Activated CD8-positive, alpha-beta memory T cell treated with anti-CD3 and anti-CD28 coated beads, Interleukin-2, amount 10 ng/mL, durations not matched to agents 7 days and 5 days (primary cell): ENCODE measurements at places on chromosomes 2 and 18. TPM values are rescaled to one million over a fixed set of nuclear protein-coding genes. Genes with fewer than 3 reads are reported as not detected.

DNA sequence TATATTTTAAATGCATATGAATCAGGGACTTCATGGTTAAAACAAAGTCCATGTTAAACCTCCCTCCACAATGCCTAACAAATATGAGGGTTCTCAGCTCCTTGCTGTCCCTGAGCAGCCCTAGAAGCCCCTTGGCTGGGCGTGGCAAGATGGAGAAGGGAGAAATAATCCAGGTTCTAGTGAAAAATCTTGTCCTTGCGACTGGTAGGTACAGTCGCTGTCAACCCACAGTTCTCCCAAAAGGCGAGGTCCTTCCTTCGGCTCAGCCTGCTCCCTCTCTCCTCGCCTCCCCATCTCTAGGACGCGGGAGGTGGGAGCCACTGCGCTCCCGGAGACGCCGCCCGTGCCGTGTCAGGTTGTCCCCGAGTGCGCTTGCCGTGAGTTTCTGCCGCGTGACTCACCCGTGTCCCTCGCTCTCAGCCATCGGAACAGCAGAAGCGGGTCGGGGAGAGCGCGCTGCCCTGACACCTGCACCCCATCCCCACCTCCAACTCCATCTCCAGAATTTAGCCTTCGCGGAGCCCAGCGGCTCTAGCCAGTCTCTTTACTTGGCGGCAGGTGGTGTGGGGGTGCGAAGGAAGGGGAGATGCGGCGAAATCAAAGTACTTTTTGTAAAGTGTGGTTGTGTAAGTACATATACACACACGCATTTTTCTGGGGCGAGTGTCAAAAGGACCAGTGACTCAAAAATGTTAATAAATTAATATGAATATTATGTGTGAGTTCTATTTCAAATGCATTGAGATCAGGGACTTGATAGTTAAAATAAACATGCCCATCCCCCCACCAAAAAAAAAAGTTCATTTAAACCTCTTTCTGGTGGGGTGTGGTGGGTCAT, 65.1 kb upstream of the TMEM17 start:
- H3K27ac ChIP-seq = no peak overlapping the region
- DNase-seq = no peak

DNA sequence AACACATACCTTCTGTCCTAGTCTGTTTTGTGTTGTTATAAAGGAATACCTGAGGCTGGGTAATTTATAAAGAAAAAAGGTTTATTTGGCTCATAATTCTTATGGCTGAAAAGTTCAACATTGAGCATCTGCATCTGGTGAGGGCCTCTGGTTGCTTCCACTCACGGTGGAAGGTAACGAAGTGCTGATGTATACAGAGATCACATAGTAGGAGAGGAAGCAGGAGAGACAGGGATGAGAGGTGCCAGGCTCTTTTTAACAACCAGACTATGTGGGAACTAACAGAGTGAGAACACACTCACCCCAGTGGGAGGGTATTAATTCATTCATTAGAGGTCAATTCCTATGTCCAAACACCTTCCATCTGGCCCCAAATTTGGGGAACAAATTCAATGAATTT, 463.8 kb downstream of the DSC3 start:
- no peaks in the 10 kb centered on the region for H3K4me1 ChIP-seq
- H3K4me3 ChIP-seq = no peak overlapping the region
- H3K36me3 ChIP-seq = no peaks in the 10 kb centered on the region

- no peak for DNase-seq
- no peaks in the 10 kb centered on the region for H3K27me3 ChIP-seq
- H3K4me1 ChIP-seq = peaks cover 24% of the 10 kb centered on the region
- H3K27ac ChIP-seq = no peak overlapping the region
Measured at GRCh38 chr2:7061921-7062320, 144.7 kb downstream of the RNF144A start.

Gene CFAP65
- not detected for total RNA-seq

DNA sequence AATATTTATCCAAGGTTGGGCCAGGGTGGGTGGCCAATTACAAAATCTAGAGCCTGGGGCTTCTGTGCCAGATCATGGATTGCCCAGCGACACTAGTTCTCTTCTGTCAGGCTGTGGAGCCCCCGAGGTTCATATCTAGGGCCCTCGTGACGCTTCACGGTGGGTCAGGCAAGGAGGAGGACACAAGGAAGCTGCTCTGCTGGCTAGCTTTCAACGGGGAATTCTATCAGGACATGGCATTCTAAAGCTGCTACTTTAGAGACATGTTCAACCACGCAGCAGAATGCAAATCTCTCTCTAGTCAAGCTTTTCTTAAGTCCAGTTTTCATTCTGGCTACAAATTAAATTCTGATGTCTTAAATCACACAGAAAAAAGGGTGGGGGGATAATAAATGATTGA, 180.2 kb downstream of the THADA start:
- H3K4me1 ChIP-seq = no peaks in the 10 kb centered on the region
- no peak overlapping the region for H3K4me3 ChIP-seq
- DNase-seq = no peak
- peaks cover 11% of the 10 kb centered on the region for H3K36me3 ChIP-seq

DNA sequence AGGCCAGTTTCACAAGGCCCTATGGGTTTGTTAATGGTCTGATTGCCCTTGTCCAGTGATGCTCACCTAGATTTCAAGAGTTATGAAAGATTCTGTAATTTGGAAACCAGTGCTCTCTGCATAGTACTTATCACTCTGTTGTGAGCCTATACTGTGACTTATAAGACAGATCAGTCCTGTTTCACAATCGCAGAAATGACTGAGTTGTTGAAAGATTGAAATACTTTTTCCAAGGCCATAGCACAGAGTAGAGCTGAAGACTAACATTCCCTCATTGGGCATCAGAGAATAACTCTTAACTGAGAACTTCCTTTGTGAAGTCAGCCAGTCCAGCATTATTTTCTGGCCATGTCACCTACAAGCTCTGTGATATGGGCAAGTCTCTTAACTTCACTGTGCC, 44.0 kb downstream of the CCDC85A start:
- H3K27ac ChIP-seq = no peak overlapping the region
- no peaks in the 10 kb centered on the region for H3K27me3 ChIP-seq
- DNase-seq = no peak
- no peaks in the 10 kb centered on the region for H3K4me1 ChIP-seq
- H3K4me3 ChIP-seq = no peak overlapping the region
